ENCODE measurements at places on chromosomes 7 and 10.

DNA sequence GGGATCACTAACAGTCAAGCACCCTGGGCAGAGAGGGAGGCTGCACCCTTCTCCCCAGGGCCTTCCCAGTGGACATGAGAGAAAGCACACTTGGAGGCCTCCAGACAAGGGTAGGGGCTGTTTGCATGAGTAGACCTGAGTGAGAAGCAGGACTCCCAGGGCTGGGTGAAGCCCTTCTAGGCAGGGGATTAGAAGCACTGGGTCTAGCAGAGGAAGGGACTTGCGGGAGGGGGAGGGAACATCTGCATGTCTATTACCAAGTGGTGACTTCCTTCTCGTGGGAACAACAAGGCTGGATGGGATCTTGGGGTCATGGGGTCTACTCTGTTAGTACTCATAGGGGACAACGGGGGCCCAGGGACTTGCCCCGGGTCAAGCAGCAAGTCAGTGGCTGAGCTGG lies 67.8 kb downstream of the EMX2 start:
- no peak for DNase-seq

GRCh38 chr7:116862951-116863670 lies 724 bp downstream of the CAPZA2 start:
- DNase-seq, result no peak

DNA sequence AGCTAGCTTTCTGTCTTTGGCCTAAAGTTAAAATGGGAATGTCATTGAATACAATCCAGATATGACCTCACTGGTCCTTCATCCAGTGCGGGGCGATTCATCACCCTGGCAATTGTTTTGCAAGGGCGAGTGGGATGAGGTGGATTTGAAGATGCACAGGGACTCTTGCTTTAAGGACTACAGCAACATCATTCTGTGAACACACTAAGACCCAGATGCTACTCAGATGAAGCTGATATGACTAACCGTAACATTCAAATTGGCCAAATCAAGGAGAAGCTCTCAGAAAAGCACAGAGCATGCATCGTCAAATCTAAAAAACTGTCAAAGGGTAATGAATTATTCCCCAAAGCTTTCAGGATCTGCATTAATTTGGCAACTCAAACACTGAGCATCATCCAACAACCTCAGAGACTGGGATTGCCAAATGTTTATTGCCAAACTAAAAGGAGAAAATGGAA lies 12.8 kb downstream of the CPA1 start:
- DNase-seq, result no peak

DNA sequence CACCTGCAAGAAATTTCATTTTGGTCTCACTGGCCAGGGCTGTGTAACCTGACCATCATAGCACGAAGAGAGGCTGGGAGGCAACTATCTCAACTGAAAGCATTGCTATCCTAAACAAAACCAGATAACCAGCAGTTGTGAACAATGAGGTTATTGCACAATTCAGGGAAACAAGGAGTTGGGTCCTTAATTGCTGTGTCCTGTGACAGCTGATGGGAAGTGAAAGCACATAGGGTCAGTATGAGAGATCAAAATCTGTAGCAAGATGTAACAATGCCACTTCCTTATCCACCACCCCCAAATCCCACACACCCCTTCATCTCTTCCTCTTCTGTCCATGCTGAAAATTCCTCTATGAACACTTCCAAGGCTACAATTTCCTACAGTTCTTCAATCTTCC lies 80.2 kb downstream of the HTR7 start:
- no peak for DNase-seq

DNA sequence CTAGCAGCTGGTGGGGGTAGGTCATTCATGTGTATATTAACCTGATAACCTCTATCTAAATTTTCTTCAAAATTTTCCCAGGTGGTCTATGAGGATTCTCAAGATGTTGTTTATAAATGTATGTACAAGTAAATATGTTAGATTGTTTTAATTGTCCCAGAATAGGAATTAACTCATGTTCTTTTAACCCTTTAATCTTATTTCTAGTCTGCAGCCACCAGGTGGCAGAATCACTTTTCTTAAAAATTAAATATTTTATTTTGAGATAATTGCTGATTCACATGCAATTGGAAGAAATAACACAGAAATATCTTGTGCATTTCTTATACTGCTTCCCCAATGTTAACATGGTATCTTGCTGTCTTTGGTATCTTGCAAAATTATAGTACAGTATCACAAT lies 589.5 kb downstream of the ARL4A start:
- no peak for DNase-seq

DNA sequence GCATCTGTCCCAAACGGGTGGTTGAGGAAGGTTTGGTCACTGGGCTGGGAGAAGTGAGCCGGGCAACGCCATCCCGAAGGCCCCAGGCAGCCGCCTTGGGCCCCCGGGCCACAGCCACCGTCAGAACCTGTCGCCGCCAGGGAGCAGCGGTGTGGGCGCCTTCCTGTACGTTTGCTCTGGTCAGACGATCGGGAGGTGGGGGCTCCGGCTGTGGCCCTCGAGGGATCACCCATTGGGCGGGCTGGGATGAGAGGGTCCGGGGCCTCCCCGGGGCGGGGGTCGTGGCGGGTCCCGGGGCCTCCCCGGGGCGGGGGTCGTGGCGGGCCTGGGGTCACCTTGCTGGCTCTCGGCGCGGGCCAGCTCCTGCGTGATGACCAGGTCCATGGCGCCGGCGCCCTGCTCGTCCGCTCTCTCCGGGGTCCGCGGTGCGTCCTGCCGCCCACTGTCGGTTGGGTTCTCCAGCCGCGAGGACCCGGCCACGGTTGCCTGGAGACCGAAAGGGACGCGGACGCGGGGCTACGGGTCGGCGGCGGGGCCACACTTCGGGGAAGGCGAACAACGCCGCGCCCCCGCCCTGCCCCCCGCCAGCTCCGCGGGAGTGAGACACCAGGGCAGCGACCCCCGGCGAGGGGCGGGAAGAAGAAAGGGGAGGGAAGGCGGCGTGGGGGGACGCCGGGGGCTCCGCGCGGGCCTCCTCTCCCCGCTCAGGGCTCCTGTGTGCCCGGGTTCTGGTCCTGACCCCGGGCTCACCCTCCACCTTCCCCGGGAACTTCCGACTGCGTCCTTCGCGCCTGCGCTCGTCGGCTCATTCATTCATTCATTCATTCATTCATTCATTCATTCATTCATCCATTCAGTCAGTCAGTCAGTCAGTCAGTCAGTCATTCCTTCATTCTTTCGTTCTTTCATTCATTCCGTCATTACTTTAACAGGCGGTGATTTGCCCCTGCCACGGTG lies at the start of gene CFAP46:
TSS of gene CFAP46 (minus strand) at position 470 of the 957 bp plus-strand sequence. CDS start at position 384, 86 bp downstream.
- DNase-seq, result no peak

GRCh38 chr10:26468700-26469099 lies 30.6 kb downstream of the APBB1IP start:
- DNase-seq, result no peak

GRCh38 chr7:2882111-2882510 lies 38.0 kb upstream of the GNA12 start:
- no peak for DNase-seq

DNA sequence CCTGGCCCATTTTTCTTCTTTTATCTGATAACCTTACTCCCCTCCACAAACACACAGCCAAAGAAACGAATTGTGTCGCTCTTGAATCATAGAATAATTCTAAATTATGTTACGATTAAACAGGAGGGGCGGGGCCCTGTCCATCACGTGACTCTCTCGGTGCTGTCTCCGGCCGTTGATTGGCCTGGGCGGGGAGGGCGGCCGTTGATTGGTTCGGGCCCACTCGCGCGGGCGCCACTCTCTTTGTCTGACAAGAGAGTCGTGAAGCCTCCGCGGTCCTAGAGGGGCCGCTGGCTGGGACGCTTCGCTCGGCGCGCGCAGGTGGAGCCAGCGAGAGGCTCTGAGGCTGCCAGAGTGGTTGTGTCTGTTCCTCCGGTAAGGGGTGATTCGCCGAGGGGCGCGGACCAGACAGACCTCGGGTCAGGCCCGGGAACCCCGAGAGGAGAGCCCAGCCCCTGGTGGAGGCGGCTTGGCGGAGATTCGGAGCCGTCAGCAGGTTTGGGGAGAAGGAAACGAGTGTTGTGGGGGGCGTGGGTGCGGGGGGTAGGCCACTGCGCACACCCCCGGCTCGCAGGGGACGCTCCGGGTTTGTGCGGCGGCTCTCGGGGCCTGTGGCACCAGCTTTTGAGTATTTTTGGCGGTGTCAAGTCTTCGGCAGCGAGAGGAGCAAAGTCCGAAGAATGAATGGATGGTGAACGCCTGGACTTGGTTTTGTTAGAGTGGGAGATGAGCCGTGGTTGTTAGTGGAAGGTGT lies at the start of gene ZNF789:
TSS of gene ZNF789 (plus strand) at position 330 of the 754 bp plus-strand sequence. CDS start 3,567 bp downstream, outside the sequence.
- DNase-seq, result peak; percentile 97

DNA sequence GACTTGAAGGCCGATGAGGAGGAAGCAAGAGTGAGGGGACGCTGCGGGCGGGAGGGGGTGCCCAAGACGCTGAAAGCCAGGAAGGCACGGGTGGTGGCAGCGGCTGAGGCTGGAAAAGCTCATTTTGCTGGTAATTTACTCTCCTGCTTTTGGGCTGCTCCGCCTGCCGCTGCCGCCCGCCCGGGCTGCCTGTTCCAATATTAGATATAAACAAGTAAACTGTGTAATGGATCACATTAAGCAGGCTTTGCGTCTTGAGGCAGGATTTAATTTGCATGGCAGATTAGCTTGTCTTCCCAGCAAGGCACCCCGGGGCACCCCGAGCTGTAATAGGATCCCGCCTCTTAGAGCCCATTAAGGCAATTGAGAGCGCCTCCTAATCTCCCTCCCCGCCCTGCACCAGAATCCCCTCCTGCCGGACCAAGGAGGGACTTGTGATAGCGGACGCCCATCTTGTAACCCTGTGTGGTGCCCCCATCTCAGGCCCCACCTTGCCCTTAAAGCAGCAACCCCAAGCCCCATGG lies 46.1 kb upstream of the SLF2 start:
- no peak for DNase-seq

- DNase-seq, result no peak
Observed at GRCh38 chr10:75098902-75099673, 12.4 kb upstream of the SAMD8 start.

DNA sequence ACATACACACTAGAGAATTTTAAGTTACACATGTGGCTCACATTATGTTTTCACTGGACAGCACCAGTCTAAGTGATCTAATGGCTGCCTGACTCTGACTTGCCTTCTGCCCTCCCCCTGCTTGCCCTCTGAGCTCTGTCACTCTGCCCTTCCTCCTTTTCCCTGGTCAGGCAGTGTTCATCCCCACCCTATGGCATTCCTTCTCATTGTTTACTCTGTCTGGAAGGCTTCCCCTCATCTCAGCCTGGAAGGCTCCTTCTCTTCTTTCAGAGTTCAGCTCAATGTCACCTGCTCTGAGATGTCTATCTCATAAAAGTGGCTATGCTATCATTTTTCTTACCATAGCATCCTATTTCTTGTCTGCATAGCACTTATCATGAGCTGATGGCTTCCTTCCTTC lies 305.7 kb downstream of the BMPER start:
- DNase-seq, result no peak

DNA sequence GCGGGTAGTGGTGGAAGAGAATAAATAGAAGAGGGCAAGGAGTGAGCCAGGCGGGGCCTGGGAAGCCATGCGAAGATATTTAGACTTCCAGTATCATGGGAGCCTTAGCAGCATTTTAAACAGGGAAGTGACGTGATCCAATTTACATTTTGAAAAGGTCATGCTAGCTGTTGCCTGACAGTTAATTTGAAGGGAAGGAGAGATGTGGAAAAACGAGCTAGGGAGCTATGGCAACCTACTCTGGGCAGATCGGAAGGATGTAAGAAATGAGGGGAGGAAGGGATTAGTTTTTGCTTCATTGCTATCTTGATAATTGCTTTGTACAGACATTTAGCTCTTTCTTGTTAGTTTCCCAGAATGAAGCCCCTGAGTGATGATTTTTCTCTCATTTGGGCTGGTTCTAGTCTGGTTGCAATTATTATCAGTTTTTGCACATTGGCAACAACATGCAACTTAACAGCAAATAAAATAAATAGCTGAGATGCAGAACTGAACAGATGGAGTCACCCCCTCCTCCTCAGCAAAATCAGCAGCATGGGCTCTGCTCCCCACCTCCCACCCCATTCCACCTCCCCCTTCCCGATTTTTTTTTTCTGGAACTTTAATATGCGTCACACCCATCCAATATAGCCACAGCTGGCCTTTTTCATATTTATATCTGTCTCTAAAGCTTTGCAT lies 13.0 kb upstream of the CALU start:
- DNase-seq, result no peak

GRCh38 chr10:57715233-57715632 lies 552.5 kb downstream of the IPMK start:
- DNase-seq, result no peak

DNA sequence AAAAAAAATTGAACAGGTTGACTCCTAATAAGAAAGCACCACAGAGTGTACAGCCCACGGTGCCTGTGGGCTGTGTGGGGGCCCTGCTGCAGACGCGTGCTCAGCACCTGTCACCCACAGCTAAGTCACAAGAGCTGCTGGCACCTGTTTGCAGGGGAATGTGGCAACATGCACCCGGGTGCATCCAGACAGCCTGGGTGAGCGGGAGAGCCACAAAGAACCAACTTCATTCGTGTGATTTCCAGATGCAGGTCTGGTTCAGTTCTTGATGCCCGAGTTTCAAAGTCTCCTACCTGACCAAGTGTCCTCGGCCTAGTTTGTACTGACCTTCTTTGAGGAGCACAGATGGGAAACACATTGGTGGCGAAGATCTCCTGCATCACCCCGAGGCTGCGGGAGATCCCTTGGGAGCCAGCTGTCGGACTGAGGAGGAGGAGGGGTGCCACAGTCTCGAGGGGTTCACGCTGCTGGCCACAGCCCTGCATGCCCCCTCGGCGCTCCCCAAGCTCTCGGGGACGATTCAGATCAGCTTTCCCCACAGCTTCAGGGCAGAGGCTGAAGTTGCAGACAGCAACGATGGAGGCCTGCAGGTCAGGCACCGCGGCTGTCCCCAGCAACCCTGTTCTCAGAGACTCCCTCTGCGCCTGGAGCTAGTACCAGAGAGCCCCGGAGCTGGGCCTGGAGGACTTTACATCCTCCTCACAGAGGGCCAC lies 35.3 kb downstream of the AMZ1 start:
- no peak for DNase-seq

GRCh38 chr10:44569193-44570091 lies 184.5 kb upstream of the CXCL12 start:
- DNase-seq, result no peak

GRCh38 chr7:130940326-130940725 lies 206.3 kb upstream of the KLF14 start:
- DNase-seq, result no peak

GRCh38 chr10:4825868-4826791 lies at the start of gene AKR1E2:
TSS of gene AKR1E2 (plus strand) at chr10:4826207. CDS start at chr10:4826325, 118 bp downstream.
- DNase-seq, result peak; percentile 58

DNA sequence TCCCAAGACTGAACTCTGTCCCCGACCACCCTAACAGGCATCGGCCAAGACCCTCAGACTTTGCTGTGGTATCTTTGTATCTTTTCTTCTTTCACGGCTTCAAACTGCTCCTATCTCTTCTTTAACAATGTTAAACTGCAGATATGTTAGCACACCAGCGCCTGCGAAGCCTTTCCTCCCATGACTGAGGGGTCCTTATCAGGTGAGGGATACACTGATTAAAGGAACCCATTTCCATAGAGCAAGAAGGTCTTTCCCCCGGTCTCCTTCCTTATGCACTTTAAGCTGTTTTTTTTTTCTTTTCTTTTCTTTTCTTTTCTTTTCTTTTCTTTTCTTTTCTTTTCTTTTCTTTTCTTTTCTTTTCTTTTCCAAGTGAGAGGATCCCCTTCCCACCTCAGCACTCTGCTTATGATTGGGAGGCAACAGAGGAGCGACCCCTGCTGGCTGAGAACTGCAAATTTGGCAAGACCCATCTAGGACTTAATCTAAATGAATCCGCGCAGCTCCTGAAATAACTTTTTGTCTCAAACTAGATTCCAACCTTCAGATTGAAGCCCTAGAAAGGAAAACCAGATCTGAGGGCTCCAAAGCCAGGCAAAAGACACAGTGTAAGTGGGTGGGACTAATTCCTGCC lies 109.9 kb downstream of the ITGB8 start:
- peak; percentile 2 for DNase-seq

Measured in stimulated activated CD4-positive, alpha-beta T cell treated with anti-CD3 and anti-CD28 coated beads, Interleukin-2, amount 100 ng/mL, for 48 hours (primary cell).